ENCODE measurements at places on chromosomes 1 and 21.

DNA sequence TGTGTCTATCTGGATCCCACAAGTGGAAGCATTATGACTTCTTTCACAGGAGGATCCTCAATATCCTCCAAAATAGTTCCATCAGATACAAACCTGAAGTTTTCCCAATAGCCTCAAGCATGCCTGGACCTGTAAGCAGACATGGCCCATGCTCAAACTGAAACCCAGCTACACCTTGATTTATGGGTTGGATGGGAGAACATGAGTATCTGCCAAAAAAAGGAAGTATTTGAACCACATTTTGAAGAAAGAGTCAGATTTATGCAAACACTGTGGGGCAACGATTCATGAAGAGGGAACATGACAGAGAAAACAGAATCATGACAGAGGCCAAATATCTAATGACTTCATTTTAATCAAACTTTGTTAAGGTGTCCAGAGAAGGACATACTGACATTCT lies 351.0 kb upstream of the NFIA start:
- no peak for DNase-seq

- no peak for DNase-seq
These were observed 21.2 kb downstream of the NFASC start for GRCh38 chr1:204891860-204892259.

DNA sequence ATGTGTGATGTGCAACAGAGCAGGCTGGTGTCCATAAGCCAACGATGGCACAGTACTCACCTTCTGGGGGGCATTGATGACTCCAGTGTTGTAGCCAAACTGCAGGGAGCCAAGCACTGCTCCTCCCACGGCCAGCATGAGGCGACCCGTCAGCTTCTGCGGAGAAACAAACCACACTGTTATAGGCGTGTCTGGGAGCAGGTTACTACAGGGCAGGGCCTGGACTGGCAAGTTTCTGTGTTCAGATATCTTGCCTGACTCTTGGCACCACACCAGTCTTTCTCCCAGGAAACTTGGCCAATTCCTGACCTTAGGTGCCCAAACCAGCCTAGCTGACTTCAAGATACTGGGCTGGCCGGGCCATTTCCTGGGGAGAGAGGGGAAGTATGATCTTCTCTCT lies 15.5 kb downstream of the SLC2A1 start:
- no peak for DNase-seq

GRCh38 chr1:31374511-31375196 lies 1.8 kb upstream of the FABP3 start:
- no peak for DNase-seq

GRCh38 chr21:26153758-26154157 lies 16.8 kb downstream of the APP start:
- no peak for DNase-seq

DNA sequence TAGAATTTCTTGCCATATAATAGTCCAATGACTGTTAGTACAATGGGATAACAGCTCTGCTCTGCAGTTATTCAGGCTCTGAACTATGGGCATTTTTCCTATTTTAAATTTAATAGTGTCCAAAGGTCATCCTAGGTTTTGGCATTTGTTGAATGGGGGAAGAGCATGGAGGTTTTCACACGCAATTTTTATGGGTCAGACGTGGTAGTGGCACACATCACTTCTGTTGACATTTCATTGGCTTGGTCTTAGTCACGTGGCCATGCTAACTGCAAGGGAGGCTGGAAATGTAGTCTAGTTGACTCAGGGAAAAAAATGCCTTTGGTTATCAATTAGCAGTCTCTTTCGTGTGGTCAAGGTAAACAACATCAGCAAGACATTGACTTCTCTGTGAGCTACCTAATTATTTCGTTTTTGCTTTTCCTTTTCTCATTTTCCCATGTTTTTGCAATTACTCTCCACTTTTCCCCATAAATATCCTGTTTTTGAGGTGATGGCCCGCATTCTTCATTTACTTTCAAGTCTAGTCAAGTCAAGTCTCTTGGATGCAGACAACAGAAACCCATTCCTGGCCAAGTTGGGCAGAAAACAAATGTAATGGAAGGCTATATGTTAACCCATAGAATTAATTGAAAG lies 82.8 kb downstream of the DYRK1A start:
- no peak for DNase-seq

GRCh38 chr1:5904551-5904950 lies 87.7 kb downstream of the NPHP4 start:
- no peak for DNase-seq

GRCh38 chr1:26408604-26409003 lies 2.0 kb upstream of the LIN28A start:
- no peak for DNase-seq

GRCh38 chr1:168135921-168136708 lies 615 bp downstream of the GPR161 start:
- no peak for DNase-seq

- no peak for DNase-seq
These were observed 10.5 kb downstream of the NTNG1 start for GRCh38 chr1:107151295-107151694.

GRCh38 chr1:164518692-164519332 lies 40.2 kb upstream of the PBX1 start:
- DNase-seq: no peak

DNA sequence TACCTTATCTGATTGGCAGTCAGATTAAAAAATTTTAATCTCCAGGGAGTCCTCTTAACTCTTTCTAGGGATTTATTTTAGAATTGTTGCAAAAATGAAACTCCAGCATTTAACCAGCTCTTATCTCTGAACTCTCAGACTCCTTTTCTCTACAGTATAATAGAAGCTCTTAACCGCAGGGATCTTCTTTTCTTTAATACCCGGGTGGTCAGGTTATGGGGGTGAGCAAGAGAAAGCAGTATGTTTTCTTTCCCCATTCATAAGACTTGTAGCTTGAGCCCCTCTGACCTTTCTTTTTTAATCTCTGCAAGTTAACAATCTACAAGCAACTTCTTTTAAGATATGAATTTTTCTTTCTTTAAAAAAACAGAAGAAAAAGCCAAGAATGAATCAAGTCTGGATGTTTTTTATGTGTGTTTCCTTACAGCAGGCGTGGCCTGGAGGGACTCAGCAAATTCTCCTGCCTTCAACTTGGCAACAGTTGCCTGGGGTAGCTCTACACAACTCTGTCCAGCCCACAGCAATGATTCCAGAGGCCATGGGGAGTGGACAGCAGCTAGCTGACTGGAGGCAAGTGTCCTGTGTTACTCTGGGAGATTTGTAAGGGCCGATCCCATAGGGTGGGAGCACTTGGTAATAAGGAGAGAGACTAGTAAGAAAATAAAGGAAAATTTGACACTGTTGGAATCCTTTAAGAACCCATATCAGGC lies 13.4 kb upstream of the OLFML3 start:
- DNase-seq: no peak

- DNase-seq: peak; percentile 22
These were observed 56.6 kb upstream of the RPL11 start for GRCh38 chr1:23634840-23635651.

GRCh38 chr1:182765391-182765790 lies 24.2 kb upstream of the NPL start:
- DNase-seq: no peak

GRCh38 chr1:109931189-109931731 lies 20.6 kb downstream of the CSF1 start:
- no peak for DNase-seq

DNA sequence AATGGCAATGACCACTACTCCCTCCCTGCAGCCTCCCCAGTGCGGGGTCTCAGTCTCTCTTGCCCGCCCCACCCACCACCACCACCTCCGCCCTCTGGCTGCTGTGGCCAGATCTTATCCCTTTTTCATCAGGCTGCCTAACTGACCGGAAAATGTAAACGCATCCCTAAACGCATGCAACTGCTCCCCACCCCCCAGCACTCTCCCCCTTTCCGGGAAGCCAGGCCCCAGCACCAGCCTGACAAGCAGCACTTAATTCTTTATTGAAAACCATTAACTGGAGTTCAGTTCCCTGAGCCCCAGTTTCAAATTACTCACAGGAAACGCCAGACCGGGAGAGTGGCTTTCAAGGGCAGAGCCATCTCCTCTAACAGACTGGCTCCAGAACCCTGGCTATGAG lies 147.7 kb downstream of the DMRTA2 start:
- DNase-seq: no peak

- no peak for DNase-seq
These were observed 33.5 kb upstream of the CCDC27 start for GRCh38 chr1:3718764-3719163.

DNA sequence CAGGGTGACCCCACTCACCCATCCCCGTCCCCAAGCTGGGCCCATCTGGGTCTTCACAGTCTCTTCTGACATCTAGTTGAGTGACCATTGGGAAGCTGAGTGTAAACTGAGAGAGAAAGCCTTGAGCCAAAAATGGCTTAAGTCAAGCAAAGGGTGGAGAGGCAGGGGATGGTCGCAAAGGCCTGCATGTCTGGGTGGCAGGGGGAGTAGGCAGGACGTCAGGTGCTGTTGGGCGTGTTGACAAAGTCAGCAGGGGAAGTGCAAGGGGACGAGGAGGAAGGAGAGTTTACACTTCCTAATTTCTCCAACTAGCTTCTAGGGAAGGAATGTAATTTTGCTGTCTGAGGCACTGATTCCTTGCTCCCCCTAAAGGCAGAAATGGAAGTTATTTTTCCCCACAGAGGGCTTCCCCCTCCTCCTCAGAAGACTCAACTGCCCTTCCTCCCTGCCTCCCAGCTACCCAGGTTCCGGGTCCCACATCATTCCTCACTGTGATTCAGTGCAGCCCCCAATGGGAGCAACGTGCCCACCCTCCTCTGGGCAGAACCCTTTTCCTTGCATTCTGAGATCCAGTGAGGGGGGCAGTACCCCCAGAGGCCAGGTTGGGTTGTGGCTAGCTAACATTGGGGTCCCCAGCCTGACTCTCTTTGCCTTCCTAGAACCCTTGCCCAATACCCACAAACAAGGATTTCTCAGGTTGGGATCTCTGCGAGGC lies 1.2 kb upstream of the ADORA1 start:
- DNase-seq: no peak

DNA sequence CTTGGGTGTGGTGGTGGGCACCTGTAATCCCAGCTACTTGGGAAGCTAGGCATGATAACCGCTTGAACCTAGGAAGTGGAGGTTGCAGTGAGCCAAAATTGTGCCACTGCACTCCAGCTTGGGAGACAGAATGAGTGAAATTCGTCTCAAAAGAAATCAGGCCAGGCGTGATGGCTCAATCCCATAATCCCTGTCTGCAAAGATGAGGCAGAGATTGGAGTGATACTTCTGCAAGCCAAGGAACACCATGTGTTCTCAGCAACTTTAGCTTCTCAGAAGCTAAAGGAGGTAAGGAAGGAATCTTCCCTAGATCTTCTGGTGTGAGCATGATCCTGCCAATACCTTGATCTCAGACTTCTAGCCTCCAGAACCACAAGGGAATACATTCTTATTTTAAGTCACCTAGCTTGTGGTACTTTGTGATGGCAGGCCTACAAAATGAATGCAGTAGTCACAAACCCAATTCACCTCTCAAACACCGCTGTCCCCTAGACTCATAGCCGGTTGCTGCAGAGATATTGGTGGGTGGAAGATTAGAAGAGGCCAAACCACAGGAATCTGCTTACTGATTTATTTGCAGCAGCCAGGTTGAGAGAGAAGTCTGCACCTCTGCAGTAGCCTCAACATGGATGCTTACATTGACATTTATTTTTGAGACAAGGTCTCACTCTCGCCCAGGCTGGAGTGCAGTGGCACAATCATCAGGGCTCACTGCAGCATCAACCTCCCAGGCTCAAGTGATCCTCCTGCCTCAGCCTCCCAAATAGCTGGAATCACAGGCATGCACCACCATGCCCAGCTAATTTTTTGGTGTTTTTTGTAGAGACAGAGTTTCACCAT lies 18.6 kb downstream of the L1TD1 start:
- no peak for DNase-seq

DNA sequence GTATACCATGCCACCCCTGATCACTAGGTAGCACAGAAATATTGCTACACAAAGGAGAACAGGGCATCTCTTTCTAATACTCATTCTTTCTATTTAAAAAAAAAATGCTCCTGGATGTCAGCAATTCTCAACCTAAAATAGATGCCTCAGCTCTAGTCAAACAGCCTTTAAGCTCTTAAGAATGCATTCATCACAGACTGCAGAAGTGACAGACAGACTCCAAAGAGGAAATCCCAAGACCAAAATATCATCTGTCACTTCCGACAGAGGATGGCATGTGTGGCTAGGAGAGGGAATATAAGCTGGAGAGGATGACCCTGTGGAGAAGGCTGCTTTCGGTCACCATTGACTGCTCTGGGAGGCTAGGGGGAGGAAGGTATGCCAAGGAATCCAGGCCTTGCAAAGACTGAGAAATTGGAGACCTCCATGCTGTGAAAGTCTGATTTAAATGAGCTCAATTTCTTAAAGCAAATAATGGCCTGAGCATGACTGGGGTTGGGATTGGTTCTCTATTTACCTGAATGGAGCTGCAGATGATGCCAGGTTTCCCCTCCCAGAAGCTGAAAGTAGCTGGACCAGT lies 277.4 kb downstream of the BRINP2 start:
- DNase-seq: no peak

GRCh38 chr1:13864760-13865159 lies 164.8 kb downstream of the PRDM2 start:
- no peak for DNase-seq

DNA sequence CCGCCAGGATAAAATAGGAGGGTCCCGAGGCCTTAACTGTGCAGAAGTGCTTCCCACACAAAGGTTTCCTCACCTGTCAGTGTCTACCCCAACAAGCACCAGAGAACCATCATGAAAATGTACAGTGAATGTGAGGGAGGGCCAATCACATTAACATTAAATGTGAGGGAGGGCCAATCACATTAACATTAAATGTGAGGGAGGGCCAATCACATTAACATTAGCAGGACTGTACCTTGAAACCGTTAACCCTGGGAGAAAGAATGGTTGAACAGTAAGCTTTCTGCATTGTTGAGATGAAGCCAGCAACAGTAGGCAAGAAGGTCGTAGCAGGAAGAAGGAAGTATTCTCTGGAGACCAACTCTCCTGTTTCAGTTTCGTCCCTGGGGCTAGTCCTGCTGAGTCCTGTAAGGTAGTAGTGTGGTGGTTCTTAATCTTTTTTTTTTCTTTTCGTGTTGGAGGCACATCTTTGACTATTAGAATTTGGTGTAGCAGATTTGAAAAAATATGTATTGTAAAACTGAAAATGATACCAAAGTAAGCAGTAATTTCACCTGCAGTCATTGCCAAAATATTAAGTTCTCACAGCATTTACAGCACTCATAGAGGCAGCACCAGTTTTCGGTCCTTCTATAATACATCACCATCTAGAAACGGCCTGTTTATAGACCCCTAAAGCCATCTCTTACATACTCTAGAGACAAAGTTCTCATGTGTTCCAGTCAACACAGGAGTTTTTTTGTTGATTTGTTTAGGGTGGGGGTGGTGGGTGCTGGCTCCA lies 98.6 kb upstream of the PPP2R5A start:
- no peak for DNase-seq

- DNase-seq: no peak
These were observed 177.5 kb downstream of the VPS13D start for GRCh38 chr1:12407050-12407961.

- DNase-seq: no peak
These were observed 15.6 kb downstream of the YY1AP1 start for GRCh38 chr1:155673003-155673402.

GRCh38 chr1:241586905-241587512 lies 53.2 kb downstream of the CHML start:
- no peak for DNase-seq

GRCh38 chr1:111856411-111857185 lies 100.9 kb downstream of the DDX20 start:
- no peak for DNase-seq

DNA sequence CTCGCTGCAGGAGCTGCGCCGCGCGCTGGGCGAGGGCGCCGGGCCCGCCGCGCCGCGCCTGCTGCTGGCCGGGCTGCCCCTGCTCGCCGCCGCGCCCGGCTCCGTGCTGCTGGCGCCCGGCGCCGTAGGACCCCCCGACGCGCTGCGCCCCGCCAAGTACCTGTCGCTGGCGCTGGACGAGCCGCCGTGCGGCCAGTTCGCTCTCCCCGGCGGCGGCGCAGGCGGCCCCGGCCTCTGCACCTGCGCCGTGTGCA lies 730 bp downstream of the OLIG1 start:
- no peak for DNase-seq

All from NK-92 treated with Interleukin-12 subunit alpha and Interleukin-12 subunit beta, amount 100 ng/mL, for 24 hours (cell line).